ENCODE measurements at places on chromosomes 6 and 20.
A peak's percentile ranks its signal among the peaks of the same experiment; 100 is the strongest.

GRCh38 chr6:70651326-70651905, 16.3 kb upstream of the SMAP1 start:
- DNase-seq = no peak

DNA sequence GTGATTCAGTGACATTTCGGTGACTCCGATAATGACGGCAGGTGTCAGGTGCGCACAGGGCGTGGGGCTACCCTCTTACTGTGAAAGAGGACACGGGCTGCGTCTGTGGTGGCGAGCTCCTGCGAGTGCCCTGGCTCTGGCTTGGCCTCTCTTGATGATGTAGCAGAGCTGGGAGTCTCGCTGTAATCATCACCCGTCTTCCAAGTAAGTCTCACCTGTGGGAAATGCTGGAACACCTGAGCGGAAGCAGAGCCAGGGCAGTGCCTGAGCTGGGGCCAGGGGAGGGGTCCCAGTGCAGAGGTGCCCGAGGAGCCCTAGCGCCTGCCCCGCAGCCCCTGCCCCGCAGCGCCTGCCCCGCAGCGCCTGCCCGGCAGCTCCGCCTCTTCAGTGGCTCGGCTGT, 4.8 kb downstream of the OSBPL2 start:
- DNase-seq = no peak

GRCh38 chr6:145244349-145245100, 490.8 kb downstream of the EPM2A start:
- no peak for DNase-seq

DNA sequence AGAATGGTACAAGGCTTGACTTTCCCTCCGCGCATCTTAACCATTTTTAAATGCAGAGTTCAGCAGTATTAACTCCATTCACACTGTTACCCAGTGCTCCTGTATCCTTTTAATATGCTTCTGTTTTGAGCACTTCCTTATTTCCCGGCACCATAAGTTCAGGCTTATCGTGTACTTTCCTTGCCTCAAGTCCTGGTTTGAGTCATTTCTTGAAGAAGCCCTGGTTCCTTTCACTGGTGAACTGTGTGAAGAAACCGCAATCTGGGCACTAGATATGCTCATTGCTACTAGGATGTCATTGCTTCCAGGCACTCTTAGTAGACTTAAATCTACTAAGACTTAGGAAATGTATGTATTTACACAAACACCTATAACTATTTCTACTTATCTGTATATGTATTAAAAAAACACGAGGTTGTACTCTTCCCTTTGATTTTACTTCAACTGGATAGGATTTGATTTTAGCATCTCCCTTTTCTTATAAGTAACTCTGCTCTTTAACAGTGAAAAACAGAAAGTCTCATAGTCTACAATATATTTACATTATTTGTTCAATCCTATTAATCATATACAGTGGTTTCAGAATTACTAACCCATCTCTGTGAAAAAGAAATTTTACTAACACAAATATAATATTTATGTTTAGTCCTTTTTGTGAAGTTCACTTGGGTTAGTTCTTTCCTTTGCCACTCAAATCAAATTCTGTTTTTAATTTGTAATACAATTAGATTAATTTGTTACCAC, 135.5 kb downstream of the CDKAL1 start:
- DNase-seq = no peak

DNA sequence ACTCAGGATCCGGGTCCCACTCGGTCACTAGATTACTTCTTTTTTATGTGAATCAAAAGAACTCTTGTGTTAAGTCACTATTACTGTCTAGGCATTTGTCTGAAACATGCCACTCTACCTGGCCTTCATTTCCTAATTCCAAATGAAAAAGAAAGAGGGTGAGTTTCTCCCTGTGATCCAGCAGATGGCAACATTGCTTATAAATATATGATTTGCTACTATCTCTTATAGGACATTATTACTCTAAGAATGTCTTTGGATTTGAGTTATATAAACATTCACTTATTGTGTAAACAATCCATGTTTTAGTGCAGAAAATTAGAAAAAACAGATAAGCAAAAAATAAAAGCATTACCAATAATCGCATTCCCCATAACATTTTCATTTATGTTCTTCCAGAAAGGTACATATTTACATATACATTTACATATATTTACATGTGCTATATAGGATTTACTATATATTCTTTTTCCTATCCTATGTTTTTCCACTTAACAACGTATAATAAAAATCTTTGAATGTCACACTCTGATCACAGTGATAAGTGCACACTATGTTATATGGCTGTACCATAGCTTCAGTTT, 66.9 kb downstream of the FAXC start:
- DNase-seq = no peak

DNA sequence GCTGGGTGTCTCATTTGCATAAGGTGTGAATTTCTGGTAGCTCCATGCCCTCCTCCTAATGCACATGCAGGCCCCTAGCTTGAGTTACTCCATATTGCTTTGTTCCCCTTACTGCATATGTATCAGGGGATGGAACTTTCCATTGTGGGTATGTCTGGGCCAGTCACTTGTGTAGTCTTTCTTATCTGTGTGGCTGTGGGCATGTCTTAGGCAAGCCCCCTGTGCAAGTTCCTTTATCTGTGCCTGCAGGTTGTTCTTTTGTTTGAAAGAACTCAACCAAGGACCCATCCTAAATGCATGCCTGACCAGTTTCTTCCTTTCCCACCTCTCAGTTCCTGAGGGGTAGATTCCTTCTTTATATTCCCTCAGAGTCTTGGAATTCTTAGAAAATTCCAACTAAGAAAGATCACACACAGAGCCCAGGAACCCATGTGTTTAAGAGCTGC, 23.6 kb downstream of the MBOAT1 start:
- no peak for DNase-seq

- no peak for DNase-seq
These were observed at the start of gene CDH22 for GRCh38 chr20:46308258-46309157. TSS of gene CDH22 (minus strand) at chr20:46308498. CDS start at chr20:46251294, 57,204 bp downstream.

DNA sequence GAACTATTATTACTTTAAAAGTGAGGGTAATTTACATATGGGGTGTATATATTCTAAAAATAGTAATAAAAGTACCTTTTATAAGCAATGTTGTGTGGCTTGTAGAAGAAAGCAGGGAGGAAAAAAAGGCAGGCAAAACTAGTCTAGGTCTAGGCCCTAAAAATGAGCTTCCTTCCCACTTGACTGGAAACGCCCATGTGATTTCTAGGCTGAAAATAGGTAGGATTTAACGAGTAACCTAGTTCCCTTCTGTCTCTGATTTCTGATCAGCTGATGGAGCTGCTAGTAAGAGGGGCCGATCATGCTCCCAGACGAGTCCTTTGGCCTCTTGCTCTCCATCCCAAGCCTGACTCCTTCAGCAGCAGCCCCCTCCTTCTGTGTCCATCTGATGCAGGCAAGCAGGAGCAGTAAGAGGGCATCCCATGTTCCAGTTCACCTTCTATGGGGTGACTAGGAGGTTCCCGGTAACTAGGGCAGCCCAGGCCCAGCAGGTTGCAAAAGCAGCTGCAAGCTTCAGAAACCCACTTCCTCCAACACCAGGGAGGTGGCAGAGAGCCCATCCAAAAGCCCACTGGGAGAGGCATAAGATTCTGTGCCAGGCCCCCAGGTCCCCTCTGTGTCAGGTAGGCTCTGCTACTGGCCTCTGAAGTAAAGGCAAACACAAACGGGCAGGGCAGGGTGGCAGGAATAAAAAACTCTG, 24.4 kb downstream of the TBC1D20 start:
- DNase-seq = no peak

GRCh38 chr6:106220485-106220884, 105.1 kb downstream of the ATG5 start:
- DNase-seq = no peak

GRCh38 chr20:1327241-1327653, 1.7 kb downstream of the SDCBP2 start:
- no peak for DNase-seq

GRCh38 chr6:20604159-20604558, 69.9 kb downstream of the CDKAL1 start:
- DNase-seq = no peak

DNA sequence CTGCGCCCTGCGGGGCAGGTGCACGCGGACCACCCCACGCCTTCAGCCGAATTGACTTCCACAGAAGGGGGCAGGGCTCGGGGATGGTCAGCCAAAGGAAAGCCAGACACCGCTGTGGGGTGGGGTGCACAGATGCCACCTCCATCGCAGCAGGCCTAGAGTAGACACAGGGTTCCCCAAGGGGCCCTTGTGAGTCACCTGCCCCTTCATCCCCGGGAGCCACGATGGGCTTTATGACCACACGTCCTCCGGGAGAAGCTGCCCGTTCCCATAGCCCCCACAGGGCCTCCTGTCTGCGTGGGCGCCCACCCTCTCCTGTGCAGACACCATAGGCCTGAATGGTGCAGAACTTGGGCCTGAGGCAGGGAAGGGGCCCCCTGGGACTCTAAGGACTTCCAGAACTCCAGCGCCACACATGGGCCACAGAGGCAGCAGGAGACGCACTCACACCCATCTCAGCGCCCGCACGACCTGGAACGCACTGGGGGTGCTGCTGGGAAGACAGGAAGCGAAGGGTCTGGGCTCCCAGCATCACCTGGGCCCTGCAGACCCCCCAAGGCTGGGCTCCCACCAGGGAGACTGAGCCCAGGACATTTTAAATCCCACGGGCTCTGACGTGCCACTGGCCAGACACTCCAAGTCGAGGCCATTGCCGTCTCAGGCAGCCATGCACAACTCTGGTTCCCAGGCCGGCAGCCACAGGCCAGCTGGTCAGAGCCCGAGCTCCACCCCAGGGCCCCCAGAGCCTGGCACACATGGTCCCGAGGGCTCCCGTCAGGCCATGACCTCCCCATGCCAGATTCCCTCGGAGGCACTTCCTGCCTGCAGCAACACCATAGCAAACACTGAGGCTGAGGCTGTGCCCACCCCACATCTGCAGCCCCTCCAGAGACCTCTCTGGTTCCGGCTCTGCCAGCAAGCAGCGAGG, 134.2 kb downstream of the DLL1 start:
- no peak for DNase-seq

GRCh38 chr6:78693835-78694234, 173.5 kb upstream of the IRAK1BP1 start:
- no peak for DNase-seq

DNA sequence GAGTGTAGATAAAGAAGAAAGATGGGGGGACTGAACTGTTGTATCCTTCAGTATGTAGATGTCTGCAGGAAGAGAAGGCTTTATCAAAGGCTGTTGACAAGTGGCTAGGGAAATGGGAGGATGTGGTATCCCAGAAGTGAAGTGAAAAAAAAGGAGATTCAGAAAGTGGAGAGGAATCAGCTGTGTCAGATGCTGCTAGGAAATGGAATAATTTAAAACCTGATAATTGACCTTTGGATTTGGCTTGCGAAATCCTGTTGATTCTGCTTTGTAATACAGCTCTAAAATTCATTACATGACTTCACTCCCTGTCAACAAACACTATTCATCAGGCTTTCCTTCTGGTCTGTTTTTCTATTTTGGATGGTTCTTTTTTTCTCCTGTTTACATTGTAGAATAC, 41.7 kb downstream of the PHF3 start:
- DNase-seq = peak; percentile 24

DNA sequence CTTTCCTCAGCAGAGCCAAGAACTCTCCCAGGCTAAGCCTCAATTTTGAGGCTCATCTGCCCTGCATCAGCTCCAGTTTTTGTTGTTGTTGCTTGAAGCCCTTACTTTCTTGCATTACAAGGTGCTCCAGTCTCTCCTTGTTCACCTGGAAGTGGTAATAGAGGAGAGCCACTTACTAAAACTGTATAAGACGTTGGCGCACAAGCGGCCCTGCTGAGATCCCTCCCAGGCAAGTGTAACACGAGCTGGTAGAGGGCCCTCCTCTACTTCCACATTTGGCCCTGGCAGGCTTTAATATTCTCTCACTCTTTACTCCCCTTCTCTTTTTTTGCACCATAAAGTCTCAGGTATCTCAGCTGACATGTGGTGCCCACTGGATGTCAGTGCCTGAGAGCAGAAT, 19.5 kb downstream of the GCM2 start:
- DNase-seq = no peak

GRCh38 chr6:26233649-26234420, 131.2 kb upstream of the BTN3A2 start:
- DNase-seq = no peak

GRCh38 chr6:1267057-1267732, 44.7 kb upstream of the FOXQ1 start:
- DNase-seq = no peak

DNA sequence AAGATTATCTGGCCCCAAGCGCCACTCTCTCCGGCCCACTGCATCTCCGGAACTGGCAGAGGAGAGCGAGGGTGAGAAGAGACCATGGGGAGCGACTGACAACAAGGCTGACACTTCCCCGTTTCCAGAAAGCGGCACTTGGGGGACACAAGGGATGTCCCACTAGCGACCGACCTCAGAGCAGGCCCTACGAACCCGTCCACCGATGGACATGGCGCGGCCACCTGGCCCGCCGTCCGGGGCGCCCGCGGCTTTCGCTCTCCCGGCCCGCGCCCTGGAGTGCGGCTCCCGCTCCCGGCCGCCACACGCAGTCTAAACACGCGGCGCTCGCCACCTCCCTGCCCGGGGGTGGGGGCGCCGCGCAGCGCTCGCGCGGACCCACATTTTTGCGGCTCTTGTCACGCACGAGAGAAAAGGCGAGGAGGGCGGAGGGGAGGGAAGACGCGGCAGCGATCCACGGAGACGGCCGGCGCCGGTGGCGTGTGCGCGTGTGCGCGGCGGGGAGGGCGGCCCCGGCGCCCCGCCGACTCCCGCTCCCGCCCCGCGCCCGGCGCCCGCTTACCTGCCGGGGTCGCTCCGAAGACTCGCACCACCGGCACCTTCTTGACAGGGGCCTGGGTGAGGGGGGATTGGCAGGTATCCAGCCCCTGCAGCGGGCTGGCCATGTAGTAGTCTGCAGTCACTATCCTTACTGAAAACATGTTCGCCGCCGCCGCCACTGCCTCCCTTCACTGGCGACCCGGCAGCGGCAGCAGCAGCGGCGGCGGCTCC, 645 bp downstream of the REV3L start:
- no peak for DNase-seq

GRCh38 chr6:22829070-22829469, 259.7 kb downstream of the HDGFL1 start:
- DNase-seq = no peak

DNA sequence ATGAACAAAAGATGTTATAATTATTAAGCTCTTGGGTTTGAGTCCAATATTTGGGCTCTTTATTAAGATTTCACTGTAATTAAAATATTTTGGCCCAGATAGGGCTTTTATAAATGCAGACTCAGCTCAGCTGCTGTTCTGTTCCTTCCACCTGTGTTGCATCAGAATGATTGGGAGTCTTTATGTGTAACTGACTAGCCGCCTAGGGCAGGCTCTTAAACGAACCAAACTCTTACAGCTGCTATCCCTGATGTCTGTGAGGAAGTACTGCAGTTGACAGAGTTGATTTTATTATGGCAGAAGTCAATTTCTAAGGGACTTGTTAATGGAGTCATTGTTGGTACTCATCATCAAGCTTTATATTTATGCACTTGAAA, 144.7 kb downstream of the MYO6 start:
- DNase-seq = no peak
